Stimulated activated CD4-positive, alpha-beta T cell treated with anti-CD3 and anti-CD28 coated beads, Interleukin-15, amount 100 ng/mL, for 1 hour (primary cell): ENCODE measurements at places on chromosomes 7 and 10.

DNA sequence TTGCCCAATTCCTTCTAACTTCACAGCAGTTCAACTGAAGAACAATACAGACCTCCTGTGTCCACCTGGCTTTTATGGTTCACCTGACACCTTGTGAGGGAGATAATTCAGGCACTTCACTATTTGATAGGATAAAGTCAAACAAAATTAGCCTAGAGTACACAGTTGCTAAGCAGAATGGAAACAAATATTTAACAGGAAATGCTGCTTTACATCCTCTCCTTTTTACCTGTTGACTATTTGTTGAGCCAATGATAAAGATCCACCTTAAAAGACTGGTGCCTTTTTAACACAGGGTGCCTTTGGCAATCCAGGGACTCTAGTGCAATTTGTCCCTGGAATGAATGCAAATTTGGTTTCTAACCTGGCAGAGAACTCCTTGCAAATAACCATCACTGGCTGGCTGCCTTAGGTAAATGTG lies 39.8 kb downstream of the ITPRID1 start:
- no peak for DNase-seq

DNA sequence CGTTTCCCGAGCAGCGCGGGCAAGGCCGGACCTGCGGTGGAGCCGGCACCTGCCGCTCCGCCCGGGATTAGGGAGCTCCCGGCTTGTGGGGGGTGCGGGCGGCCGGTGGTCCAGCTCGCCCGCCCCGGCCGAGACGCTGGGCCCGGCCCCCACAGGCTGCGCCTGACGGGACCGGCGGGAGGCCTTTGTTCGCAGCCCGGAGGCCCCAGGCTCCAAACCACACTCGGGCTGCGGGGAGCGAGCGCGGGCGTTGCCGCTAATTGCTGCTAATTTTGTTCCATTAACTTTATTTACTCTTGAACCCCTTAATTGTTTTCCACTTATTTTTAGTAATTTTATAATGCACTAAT lies 9.6 kb downstream of the UNCX start:
- DNase-seq, result no peak

GRCh38 chr10:33719005-33719703 lies 384.7 kb upstream of the NRP1 start:
- no peak for DNase-seq

GRCh38 chr10:44619521-44619920 lies 234.6 kb upstream of the CXCL12 start:
- no peak for DNase-seq

- no peak for DNase-seq
Measured at GRCh38 chr10:29583674-29584073, 51.1 kb downstream of the SVIL start.
